ENCODE measurements at places on chromosomes 1 and 21.

GRCh38 chr21:22880573-22880972 is 1882.4 kb downstream of the NCAM2 start:
- no peak for DNase-seq

DNA sequence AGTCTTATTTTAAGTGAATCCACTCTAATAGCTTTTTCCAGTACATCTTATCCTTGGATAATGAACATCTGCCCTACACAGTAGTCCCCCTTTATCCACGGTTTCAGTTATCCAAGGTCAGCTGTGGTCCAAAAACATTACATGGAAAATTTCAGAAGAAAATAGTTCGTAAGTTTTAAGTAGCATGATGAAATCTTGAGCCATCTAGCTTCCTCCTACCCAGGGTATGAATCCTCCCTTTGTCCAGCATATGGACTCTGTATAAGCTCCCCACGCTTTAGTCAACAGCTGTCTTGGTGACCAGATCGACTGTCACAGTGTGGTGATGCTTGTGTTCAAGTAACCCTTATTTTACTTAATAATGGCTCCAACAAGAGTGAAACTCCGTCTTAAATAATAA is 2.6 kb downstream of the GLRX2 start:
- DNase-seq, result no peak

DNA sequence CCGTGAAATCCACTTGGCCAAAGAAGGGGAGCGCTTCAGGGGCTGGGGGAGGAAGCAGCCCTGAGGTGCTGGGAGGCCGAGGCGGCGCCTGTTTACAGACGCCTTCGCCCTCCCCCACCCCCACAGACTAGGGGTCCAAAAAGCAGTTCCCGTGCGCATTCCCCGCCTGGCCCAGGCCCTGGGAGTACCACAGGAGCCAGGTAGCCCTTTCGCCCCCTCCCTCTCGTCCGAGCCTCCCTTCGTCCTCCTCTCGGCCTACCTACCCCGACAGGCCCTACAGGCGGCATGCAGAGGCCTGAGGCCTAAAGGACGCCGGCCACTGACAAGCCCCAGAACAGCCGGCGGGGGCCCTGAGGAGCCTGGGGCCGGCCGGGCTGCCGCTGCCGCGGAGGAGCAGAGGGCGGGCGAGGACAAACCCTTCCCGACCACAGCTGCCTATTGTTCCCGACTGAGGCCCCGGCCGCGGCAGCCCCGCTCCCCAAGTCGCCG is 522 bp downstream of the RC3H1 start:
- DNase-seq, result no peak

DNA sequence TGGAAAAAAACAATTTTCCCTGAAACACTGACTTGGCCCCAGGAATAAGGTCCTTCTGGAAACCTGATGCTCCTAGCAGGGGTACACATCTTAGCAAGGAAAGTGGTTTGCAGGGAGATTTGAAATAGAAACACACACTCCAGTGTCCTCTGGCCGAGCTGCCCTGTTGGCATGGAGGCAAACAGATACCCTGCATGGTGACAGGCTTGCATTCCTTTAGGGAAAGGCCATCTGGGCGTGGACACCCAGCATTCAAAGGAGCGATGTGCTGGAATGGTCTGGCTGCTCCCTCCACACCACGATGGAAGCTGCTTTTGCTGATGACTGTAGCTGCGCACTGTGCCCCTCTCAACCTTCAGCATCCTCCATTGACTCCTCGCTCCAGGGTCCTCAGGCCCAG is 41.5 kb upstream of the BCAR3 start:
- DNase-seq, result no peak
